ENCODE measurements at places on chromosomes 2 and 18.

- DNase-seq, result no peak
These were observed 88.6 kb upstream of the ACAA2 start for GRCh38 chr18:49901862-49902340.

DNA sequence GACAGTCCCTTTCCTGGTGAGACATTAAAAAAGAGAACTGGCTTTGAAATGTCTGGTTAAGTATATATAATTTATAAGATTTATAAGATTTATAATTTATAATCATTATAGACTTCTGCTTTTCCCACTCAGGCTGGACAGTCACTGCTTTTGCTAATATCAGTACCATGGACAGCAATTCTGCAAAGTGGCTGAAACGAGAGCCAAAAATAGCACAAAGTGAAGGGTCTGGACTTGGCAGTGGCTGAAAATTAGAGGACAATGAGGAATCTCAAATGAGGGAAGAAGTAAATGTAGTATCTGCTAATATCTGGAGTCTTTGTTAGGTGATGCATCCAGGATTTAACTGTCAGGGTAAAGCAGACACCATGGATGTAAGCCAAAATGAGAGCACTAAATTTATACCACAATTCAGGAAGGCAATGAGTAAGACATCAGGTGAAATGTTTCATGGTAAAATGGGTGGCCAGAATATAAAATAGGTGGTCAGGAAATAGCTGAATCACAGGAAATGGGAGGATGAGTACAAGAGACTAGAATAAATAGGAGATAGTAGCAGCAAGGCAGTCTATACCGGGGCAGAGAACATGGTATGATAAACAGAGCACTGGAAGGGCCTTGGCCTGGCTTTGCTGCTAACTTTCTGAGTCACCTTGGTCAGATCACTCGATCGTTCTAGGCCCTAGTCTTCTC is 39.6 kb upstream of the BOD1L2 start:
- peak; percentile 25 for DNase-seq

GRCh38 chr2:75545387-75545786 is 15.4 kb downstream of the EVA1A start:
- DNase-seq, result no peak

DNA sequence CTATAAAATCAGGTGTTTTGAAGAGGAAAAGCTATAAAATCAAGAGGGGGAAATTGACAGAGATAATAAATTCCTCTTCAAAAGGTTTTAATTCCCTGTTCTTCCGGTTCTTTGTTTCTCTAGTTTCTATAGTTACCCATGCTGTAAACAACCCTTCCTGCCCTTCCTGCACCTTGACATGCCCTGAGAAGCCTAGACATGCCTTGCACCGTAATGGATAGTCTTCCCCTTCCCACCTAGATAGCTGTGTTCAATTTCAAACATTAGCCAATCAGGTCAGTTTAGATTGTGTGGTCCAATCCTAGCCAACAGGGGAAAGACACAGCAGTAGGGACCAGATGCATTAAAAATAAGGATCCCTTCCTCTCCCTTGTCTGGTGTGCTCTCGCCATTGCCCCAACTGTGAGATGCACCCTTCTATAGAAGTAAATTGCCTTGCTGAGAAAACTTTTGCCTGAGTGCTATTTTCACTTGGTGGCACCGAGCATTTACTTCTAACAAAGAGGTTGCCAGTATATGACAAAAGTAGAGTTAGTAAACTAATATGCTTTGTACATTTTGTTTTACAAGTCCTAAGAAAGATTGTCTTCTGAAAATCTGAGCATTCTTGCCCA is 27.1 kb downstream of the SULT1C4 start:
- DNase-seq, result no peak

GRCh38 chr2:138112536-138112935 is 148.3 kb downstream of the HNMT start:
- no peak for DNase-seq

DNA sequence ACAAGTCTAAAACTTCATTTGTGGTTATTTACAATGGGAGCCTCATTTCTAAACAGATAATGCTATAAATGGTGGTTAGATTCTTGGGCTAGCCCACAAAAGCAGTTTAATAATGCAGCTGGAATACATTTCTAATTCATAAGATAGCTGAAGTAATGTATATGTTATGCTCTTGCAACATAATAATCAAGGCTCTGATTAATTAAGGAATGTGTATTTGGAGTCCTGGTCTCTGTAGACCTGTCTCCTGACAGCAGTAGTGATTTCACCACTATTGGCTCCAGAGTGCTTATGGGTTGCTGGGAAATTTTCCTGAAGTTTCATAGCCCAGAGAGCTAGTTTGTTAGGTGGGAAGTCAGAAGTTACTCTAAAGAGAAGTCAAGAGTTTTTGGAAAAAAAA is 21.3 kb upstream of the CDC42EP3 start:
- no peak for DNase-seq

- no peak for DNase-seq
These were observed 113.4 kb downstream of the GBX2 start for GRCh38 chr2:236054621-236055305.
